Activated CD8-positive, alpha-beta T cell treated with anti-CD3 and anti-CD28 coated beads, Interleukin-2, amount 10 ng/mL, durations not matched to agents 7 days and 5 days (primary cell): ENCODE measurements at places on chromosomes 12 and 14.
A peak's percentile ranks its signal among the peaks of the same experiment; 100 is the strongest.

GRCh38 chr12:44077294-44077693 lies 241.4 kb downstream of the TMEM117 start:
- DNase-seq, result no peak

GRCh38 chr12:46300910-46301309 lies 32.1 kb upstream of the SLC38A1 start:
- no peak for DNase-seq

- no peak for DNase-seq
Observed at GRCh38 chr12:13537623-13538022, 341.1 kb downstream of the EMP1 start.

DNA sequence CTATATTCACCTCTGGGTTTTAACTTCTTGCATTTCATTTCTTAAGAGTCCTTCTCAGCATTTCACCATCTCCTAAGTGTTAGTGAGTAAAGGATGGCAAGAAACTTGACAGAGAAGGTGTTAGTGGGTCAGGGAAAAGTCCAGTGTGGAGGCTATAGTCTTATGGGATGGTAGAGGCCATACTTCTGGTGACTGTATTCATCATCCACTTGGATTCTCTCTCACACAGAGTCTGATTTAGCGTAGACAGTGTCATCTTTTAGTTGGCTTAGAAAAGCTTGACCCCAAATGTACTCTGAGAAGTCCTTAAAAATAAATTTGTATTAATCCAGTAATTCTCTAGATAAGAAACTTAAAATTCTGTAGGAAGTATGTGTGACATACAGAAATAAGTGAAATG lies 232.4 kb upstream of the FBXO33 start:
- no peak for DNase-seq

DNA sequence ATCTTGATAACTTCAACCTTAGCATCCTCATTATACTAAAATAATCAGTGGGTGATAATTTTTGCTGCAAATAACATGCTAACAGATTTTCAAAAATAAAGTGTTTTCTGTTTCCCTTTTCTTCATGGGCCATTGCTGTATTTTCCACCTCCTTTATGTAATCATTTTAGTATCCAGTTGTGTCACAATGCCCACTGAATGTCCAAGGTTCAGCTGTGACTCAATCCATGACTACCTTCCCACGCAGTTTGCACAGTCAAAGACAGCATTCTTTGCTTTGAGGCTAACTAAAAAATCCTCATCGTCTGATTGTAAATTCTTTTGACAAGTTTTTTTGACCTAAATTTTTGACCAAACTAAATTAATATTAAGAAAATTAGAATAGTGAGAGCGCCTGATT lies 474.1 kb downstream of the FLRT2 start:
- no peak for DNase-seq

DNA sequence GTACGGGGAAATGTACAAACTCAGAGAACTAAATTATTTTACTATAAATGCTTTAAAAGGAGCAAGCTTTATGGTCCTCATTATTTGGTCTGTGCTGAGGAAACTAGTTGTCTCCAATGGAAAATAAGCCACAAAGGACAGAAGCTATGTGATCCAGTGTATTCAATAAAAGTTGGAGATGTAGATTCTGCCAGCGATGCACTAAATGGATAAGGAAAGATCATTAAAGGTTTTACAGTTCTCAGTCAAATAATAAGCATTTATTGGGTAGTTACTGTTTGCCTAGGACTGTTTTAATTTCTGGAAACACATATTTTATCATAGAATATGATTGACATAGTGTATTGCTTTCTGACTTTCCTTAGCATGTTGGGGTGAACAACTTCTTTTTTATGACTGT lies 458.9 kb upstream of the STXBP6 start:
- no peak for DNase-seq

- DNase-seq, result peak; percentile 92
Observed at GRCh38 chr14:20681348-20682126, 2.8 kb upstream of the RNASE4 start.

- no peak for DNase-seq
Observed at GRCh38 chr12:108831309-108831991, 25.9 kb downstream of the SSH1 start.

DNA sequence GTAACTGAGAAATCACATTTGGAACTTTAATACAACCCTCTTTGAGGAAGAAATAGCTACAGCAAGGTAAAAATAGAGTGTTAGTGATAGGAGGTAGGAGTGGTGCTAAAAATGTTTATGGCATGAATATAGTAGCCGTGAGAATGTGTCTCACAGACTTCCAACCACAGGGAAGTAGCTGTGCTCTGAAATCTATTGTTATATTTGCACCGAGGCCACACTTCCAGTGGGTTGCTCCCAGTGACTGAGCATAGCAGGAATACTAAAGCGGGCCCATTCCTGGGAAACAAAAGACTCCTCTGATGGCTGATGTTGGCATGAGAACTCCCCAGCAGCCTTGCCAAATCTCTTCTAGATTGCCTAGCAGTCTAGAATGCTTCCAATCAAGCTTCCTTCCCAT lies 174.1 kb upstream of the PLXNC1 start:
- DNase-seq, result no peak

GRCh38 chr14:60722357-60723115 lies 1.6 kb downstream of the SIX4 start:
- peak; percentile 35 for DNase-seq

DNA sequence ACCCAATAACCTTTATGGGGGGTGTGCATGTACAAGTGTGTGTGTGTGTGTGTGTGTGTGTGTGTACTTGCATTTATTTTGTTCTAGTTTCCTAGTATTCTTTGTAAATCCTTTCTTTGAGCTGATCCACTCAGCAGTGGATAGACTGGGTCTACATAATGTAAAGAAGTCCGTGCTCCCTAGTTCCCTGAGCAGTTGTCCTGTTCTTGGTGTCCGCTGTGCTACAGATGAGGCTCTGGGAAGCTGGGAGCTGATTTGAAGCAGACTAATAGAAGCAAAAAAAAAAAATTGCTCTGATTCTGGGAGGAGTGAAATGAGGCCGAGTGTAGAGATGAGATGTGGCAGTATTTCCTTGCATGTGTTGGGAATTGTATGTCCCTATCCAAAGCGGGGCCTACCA lies 150.4 kb upstream of the WSCD2 start:
- no peak for DNase-seq

DNA sequence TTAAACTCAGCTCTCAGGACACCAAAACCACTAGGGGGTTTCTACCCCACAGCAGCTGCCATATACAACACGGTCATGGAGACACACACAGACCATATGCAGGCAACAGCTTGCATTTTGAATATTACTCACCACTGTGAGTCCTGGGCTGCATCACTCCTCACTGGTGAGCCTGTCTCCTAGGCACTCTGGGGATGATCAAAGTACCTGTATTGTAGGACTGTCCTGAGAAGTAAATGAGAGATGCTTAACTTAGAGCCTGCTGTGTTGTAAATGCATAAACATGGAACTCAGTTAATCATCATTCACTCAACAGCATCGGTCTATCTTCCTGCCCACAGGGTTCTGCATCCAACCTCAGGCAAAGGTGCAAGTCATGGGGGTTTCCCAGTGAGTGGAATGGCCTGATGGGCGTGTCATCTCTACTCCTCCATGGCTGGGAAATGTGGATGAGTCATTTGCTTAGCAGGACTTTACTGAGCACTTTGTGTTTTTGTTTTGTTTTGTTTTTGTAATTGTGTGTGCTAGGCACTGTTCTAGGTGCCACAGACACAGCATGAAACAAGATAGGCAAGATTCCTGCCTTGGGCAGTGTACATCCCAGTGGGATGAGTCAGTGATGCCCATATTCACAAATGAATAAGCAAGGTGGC lies 1141.2 kb upstream of the TMEM132C start:
- DNase-seq, result peak; percentile 21

DNA sequence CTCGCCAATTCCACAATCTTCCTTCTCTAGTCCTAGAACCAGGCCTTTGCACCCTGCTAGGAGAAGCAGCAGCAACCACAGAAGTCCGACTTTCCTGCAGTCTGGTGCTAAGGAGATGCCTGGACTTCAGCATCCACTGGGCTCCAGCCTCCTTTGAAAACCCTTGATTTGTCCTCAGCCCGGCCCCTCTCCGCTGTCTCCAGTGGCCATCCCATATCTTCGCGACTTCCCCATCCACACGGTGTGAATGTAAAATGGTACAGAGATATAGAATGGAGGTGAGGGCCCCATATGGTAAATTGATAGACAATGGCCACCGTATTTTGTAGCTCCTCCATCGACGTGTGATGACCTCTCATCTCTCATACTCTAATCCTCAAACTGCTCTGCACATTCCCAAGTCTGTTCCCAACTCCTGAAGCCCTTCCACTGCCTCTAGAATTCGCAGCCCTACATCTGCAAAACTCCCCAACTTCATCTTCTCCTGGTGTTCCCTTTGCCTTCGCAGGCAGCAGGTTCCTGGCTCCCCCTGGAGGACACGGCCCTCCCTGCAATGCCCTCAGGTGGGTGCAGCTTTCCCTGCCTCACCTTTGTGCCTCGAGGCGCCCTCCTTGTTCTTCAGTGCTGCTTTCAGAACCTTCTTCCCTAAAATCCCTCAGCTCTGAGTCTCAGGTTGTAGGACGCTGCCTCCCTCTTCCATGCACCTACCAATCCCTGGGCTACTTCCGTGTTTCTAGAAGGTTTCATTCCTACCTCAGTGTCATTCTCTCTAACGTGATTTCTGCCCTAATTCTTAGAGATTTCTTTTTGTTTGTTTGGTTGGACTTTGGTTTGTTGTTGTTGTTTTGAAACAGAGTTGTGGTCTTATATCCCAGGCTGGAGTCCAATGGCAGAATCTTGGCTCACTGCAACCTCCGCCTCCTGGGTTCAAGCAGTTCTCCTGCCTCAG lies 36.7 kb downstream of the TMBIM6 start:
- DNase-seq, result peak; percentile 76

- DNase-seq, result no peak
Observed at GRCh38 chr12:130044991-130045621, 117.2 kb upstream of the FZD10 start.

GRCh38 chr12:25784669-25785068 lies 173.8 kb upstream of the RASSF8 start:
- DNase-seq, result no peak

DNA sequence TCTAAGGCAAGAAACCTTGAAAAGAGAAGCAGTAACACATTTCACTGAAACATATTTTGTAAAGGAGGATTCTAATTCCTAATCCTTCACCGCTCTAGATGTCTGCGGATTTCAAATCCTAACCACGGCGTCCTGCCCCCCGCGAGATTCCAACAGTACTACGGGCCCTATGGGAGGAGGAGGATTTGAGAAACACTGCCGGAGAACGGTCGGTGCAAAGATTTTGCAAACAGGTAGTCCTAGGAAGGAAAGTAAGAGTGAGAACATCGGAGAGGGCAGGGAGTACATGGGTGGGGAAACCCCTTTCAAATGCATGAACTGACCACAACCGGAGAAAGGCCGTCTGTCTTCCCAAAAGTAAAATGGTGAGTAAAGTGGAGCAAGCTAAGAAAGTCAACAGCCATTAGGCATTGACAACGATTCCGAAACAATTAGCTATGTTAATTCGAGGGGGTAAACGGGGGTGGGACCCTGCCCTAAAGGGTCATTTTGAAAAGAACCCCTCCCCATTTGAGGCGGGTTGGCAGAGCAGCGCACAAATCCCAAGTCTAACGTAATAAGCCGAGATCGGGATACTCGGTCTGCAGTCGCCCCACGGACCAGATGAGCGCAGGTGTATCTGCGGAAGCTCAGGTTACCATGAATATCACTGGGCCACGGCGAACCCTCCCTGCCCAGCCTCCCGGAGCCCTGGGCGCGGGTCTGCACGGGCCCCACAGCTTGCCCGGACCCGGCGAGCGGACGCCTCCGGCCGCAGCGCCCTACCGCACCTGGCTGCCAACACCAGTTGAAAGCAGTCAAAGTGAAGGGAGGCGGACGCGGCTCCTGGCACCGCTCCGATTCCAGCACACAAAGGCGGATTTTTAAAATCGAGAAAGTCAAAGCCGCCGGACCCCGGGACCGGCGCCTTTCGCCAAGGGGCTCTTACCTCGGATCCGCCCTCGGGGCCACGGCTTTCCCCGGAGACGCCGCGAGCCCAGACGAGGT lies 662 bp downstream of the EPS8 start:
- peak; percentile 40 for DNase-seq

DNA sequence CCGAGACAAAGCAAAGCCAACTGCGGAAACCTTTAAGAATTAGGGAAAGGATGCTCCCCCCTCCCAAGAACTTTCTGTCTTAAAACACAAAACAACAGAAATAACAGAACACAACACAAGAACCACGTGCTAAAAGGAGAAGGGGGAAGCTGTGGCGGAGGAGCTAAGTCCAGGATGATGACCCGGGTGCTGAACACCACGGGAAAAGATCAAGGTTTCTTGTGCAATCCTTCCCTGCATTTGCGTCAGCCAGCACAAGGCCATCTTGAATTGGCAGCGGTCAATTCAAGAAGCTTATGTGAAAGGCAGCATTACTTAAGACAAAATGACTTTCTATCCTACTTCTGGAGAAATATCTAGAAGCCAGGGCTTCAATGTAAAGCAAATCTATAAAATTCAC lies 11.0 kb upstream of the CREBL2 start:
- DNase-seq, result no peak

DNA sequence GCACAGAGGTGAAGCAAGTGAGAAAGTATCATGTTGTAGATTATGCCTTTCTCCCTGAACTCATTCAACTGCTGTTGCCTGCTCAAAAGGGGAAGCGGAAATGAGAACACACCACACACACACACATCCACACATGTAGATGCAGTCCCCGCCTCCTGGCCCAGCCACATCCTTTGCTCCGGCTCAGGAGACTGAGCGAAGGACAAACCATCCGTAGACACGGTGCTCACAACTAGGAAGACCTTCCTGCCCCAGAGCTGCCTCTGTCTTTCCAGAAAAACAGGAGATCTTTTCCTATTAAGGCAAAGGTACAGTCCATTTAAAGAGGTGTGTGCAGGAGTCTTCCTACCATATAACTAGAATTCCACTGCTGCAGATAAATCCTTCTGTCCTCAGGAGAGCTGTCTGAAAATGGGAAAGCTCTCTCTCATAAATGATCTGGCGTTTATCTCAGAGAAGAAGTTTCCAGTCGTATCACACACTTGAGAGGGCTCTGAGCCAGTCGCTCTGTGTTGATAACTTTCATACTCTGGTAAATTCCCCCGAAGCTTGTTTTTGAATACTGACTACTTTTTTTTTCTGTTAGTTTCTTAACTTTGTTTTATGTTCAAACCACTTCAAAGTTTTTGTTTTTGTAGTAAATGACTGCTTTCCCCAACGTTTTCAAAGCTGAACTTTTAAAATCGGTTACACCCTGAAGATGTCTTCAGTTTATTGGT lies at the start of gene TESPA1:
TSS of gene TESPA1 (minus strand) at position 105 of the 719 bp plus-strand sequence. CDS start 10,200 bp downstream, outside the sequence.
- DNase-seq, result peak; percentile 94

GRCh38 chr12:11824736-11825135 lies 175.3 kb downstream of the ETV6 start:
- DNase-seq, result no peak

DNA sequence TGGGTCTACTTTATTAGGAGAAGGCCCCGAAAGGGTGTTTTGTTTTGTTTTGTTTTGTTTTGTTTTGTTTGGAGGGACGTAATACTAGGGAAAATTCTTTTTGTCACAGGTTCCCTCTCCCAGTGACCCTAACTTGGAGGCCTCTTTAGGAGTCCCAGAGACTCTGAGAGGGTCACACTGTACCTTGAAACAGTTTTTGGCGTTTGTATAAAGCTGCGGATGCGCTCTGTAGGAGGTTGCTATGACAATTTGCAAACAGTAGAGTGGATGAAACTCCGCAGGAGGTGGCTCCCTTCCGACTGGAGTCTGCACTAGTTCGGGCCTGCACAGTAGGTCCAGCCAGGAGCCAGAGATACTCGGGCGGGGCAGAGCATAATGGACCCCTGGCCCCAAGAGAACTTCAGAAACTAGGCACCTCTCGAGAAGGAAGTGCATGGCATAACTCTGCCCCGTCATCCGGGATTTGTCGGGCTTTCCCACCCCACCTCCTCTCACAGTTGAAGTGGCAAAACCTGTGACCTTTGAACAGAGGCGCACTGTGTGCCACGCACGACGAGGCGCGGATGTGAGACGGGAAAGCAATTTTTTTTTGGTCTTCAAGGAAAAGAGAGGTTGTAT lies 1.3 kb upstream of the DYRK2 start:
- no peak for DNase-seq
